ENCODE measurements at places on chromosomes 2 and 18.

GRCh38 chr18:70536370-70537062 lies 247.7 kb downstream of the SOCS6 start:
- DNase-seq, result no peak

GRCh38 chr18:52995875-52996274 lies 655.9 kb downstream of the DCC start:
- DNase-seq, result no peak

GRCh38 chr2:30923623-30924022 lies 116.4 kb upstream of the CAPN13 start:
- DNase-seq, result no peak

DNA sequence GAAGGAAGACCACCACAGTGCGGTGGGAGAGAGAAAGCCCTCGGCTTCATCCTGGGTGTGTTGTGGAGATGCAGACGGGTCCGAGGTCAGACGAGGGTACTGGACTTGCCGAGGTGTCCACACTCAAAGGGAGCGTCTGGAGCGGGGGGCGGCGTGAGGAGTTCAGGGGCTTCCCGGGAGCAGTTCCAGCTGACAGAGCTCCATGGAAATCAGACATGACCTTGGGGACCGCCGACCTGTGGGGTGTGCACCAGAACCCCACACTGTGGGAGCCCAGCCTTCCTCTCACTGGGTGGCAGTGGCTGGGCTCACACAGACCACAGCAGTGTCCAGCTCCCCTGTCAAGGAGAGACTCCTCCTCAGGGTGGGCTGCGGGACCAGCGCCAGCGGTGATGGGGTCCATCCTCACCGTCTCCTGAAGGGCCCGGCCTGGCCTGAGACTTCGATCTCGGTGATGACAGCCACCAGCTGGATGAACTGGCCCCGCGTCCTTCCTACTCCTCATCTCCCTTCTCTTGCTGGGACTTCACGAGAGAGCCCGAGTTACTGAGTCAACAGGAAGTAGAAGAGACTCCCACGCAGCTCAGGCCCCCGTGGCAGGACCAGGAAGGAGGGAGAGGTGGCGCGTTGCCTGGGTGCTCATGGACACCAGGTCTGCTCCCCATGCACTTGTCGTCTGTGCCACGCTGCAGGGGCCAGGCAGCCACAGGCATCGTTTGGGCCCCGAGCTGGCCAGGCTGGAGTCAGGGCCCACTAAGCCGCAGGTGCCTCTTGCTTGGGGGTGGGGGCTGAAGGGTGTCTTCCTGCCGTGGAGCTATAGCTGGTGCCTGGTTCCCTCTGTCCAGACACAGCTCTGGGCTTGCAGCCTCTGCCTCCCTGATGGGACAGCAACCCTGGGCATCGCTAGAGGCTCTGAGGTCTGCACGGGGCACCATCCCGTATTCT lies 101.9 kb upstream of the CTDP1 start:
- peak; percentile 21 for DNase-seq

GRCh38 chr2:180679693-180680092 lies 300.7 kb upstream of the UBE2E3 start:
- no peak for DNase-seq

GRCh38 chr2:96261328-96262003 lies 4.3 kb downstream of the TMEM127 start:
- DNase-seq, result no peak

DNA sequence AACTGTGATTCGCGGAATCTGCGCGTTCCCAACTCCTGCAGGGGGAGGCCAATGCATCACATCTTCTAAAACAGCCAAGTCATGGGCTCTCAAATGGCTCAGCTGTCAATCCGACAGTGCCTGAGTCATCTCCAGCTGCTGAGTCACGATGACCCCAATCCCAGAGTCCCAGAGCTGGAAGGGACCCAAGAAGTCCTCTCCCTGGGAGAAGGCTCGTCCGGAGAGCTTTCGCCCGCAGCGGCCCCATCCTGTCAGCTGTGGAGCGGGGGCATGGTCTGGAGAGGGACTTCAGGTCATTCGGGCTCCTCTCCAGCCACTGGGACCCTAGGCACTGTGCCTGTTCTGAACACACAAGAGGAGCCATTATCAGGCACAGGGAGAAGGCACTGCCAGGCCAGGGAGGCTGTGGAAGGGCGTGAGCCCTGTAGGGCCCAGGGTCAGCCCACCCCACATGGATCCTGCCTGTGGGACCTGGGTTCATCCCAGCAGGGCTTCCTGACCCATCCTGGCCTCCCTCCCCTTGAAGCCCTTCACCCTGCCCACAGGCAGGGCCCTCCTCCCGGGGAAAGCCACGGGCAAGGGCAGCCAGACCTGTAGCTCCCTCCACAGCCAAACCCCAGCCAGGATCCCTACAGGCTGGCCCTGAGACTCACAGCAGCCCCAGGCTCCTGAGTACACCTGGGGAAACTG lies 47.6 kb upstream of the GPC1 start:
- DNase-seq, result no peak

DNA sequence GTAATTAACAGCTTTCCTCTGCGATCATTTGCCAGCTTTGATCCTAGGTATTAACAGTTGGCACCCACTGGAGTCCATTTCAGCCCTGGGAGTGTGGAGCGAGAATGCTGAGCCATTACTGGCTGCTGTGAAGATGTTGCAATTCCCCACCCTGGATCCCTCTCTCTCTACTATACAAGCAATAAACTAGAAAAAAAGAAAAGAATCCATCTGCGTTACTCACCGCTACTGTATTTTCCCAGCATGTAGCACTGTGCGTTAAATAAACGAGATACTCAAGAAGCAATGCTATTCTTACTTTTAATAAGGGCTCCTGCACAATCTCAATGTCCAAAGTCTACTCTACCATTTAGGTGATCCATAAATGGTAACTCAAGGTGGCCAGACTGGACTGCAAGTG lies 8.5 kb downstream of the RTTN start:
- no peak for DNase-seq

- DNase-seq, result no peak
These were observed 118.9 kb upstream of the NT5C1B start for GRCh38 chr2:18708203-18708715.

DNA sequence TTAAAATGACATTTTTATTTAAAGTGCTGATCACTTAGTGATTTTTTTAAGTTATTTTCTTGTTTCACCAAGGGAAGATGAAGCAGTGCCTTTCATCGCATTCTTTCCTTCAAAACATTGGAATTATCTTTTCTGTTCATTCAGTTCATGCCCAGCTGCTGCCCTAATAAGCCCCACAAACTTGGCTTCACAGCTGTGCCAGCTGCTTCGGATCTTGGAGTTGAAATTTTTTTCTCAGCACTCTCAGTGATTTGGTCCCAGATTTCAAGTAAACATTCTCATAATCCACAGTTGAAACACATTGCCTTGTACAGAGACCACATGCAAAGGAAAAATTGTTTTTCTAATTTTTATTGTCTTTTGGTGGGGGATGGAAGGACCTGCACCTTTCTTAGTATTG lies 353.3 kb upstream of the LRP1B start:
- no peak for DNase-seq

GRCh38 chr2:44748-45341 lies 1.5 kb downstream of the FAM110C start:
- no peak for DNase-seq

DNA sequence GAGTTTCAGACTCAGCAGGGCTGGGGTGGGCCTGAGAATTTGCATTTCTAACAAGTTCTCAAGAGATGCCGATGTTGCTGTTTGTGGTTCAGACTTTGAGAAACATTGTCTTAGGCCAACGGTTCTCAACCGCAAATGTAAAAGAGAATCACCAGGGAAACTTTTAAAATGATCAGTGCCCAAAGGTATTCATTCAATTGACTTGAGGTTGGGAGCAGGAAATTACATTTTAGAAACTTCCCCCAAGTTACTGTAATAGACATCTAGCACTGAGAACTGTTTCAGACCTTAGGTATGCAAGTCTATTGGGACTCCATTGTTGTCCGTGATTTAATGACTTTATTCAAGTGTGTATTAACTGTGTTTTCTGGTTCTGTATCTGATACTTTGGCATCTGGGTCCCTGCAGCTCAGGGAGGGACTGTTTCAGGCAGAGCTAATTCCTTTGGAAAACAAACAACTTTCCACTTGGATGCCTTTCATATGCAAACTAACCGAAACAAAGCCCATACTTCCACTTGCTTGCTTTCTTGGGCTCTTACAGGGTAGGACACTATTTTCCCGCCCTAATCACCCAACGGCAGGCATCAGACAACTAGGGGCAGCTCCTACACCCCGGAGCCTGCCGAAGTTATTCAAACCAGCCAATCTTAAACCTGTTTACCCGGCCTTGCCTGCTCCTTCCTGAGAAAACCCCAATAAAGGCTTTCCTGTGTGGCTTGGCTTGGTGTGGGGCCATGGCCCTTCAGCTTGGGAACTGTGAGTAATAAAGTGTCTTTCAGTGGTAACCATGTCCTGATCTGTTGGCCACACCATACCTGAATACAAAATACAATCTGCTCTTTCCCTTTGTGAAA lies 97.6 kb downstream of the POLE4 start:
- no peak for DNase-seq

DNA sequence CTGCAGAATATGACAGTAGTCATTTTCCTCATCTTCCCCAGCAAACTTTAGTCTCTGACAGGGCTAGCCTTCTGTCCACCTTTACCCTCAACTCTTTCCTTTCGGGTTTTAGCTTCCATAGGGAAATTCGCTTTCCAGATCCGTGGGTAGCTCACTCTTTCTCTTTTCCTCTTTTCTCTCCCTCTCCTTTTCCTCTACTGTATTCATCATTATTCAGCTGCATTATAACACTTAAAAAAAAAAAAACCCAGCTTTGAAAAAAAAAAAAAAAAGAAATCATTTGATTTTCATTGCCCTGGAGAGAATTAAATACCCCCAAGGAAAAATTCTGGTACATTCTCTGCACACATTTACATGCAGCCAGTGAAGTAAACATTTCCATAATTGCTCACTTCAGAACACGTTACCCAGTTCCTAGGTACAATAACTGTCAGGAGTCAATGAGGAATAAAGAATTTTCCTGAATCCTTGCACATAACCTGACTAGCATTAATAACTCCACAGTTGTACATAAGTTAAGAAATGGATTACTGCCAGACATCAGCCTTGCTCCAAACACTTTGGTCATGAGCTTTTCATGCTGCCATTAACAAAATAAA lies 63.5 kb downstream of the ZNF521 start:
- DNase-seq, result no peak

DNA sequence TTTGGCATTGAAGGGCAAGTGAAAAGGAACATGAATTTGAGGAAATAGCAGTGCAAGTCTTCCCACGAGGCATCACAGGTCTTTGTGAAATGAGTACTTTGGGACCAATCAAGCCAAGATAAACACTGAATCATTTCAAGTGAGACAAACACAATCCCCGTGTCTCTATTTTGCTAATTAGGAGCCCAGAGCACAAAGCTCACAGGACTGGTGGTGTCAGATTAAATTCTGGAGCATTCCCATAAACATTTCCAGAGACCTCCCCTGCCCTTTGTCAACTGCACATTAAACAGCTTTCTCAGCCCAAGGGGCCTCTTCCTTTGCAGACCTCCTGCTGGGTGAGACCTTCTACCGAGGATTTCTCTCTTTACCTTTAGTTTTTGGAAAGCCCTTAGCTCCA lies 50.7 kb downstream of the DAPL1 start:
- DNase-seq, result no peak

- DNase-seq, result peak; percentile 99
These were observed at the start of the genes CAMKMT and PREPL for GRCh38 chr2:44361330-44362206. CAMKMT (plus strand) TSS chr2:44361947. PREPL (minus strand) TSS chr2:44361494; CDS start chr2:44346342, 15,152 bp downstream.

GRCh38 chr18:25675123-25675850 lies 323.3 kb upstream of the ZNF521 start:
- DNase-seq, result no peak

DNA sequence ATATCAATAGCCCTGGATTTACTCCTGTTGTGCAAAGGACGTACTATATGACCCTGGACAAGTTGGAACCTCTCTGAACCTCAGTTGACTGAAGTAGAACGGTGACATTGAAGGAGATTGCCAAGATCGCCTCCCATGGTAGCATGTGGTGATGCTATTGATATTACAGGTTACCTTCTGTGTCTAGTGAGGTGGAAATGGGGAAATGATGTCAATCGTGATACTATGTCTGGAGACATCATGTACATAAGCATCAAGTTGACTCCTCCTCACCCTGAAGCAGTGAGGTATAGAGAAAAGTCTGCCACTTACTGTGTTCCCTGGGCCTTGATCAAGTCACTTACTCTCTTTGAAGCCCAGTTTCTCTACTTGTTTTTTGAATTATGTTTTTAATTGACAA lies 93.9 kb downstream of the KLF7 start:
- DNase-seq, result no peak

- DNase-seq, result no peak
These were observed 37.8 kb downstream of the CAPN13 start for GRCh38 chr2:30769481-30769780.

- no peak for DNase-seq
These were observed 282.3 kb upstream of the MEX3C start for GRCh38 chr18:51479736-51480135.

GRCh38 chr2:107111623-107112022 lies 225.7 kb upstream of the ST6GAL2 start:
- no peak for DNase-seq

- DNase-seq, result no peak
These were observed 323.6 kb downstream of the PAX3 start for GRCh38 chr2:221975151-221975550.

GRCh38 chr2:160224060-160224459 lies 24.0 kb upstream of the ITGB6 start:
- DNase-seq, result peak; percentile 56

DNA sequence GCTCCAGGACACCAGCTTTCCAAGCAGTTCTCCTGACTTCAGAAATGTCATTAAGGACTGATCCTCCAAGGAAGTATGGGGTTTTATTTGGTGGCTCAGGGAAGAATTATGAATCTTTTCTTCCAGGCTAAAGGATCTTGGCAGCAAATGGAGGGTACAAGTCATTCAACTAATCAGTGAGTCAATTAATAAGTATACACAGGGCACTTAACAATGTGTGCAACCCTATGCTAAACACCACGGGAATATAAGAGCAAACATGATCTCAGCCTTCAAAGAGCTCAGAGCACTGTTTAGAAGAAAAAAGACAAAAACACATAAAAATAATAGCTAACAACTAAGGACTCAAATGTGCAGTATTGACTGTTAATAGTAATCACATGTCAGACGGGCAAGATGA lies 234.5 kb downstream of the SETBP1 start:
- DNase-seq, result no peak

DNA sequence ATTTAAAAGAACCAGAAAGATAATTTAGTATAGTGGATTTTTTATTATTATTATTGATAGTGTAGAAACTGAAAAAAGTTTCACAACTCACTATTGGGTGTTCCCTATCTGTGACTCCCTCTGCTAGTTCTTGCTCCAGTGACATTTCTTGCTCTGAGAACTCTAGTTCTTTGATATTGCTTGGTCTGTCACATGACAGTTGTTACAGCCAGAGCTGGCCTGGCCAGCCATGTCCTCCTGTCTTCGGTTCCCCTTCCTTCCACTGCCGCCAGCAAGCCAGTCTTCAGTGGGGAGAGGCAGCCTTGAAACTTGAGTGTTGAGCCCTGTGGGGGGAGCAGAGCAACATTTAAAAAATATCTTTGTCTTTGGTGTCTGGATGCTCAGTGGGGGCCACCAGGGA lies 7.6 kb upstream of the THOC1 start:
- DNase-seq, result no peak

- no peak for DNase-seq
These were observed 135.1 kb upstream of the GATA6 start for GRCh38 chr18:22034276-22034675.

- no peak for DNase-seq
These were observed 168.7 kb upstream of the RASGRP3 start for GRCh38 chr2:33307659-33308270.

GRCh38 chr2:151030663-151031230 lies 230.9 kb downstream of the RBM43 start:
- DNase-seq, result peak; percentile 29

All from activated CD4-positive, alpha-beta T cell treated with anti-CD3 and anti-CD28 coated beads for 36 hours (primary cell).